ENCODE measurements at places on chromosomes 7 and 10. TPM values are rescaled to one million over a fixed set of nuclear protein-coding genes. Genes with fewer than 3 reads are reported as not detected.

LAMTOR4 gene
- polyA plus RNA-seq, result 133 TPM

LRRC4 gene
- polyA plus RNA-seq, result 2.1 TPM

ACBD7 gene
- polyA plus RNA-seq, result 2.2 TPM

THSD7A gene
- 3.7 TPM for polyA plus RNA-seq

HOXA9 gene
- 0.33 TPM for polyA plus RNA-seq

CYP17A1 gene
- polyA plus RNA-seq, result 0.60 TPM

SAP25 gene
- polyA plus RNA-seq, result 7.9 TPM

ELN gene
- polyA plus RNA-seq, result 54.4 TPM

CAV2 gene
- 50.1 TPM for polyA plus RNA-seq

BRAF gene
- 25.7 TPM for polyA plus RNA-seq

CNPY1 gene
- not detected for polyA plus RNA-seq

CALML3 gene
- polyA plus RNA-seq, result 0.09 TPM

TEX36 gene
- 0.07 TPM for polyA plus RNA-seq

SEMA3E gene
- polyA plus RNA-seq, result 0.82 TPM

DUSP5 gene
- 23.2 TPM for polyA plus RNA-seq

OR6V1 gene
- not detected for polyA plus RNA-seq

AMZ1 gene
- 0.34 TPM for polyA plus RNA-seq

FEZF1 gene
- polyA plus RNA-seq, result not detected

PRRT4 gene
- 0.73 TPM for polyA plus RNA-seq

GRCh38 chr7:46651561-46652088, 730.6 kb upstream of the IGFBP3 start:
- peaks cover 15% of the 10 kb centered on the region for H3K4me1 ChIP-seq
- H3K4me3 ChIP-seq, result no peak overlapping the region
- H3K36me3 ChIP-seq, result no peaks in the 10 kb centered on the region
- peak; percentile 50 for DNase-seq

DNA sequence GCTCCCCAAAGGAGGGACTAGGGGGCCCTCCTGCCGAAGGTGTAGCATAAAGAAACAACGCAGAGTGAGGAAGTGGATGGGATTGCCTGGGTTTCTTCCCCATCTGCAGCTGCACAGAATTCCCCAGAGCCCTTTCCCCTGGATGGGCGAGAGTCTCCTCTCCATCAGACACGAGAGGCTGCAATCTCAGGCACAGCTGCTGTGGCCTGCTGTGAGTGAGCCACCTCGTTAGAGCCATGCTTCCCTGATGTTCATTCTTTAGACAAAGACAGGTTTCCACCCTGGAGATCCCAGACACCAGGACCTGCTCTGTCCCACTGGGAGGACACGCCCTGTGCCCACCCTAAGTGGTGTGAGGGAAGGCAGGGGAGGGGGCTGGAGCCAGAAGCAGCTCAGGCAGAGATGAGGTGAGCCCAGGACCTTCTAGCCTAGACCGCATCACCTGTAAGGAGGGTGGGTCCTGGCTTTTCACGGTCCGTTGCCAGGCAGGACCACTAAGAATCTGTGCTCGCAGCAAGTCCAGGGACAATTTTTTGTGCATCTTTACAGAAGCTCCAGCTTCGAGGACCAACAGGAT, 268.6 kb upstream of the TCERG1L start:
- no peaks in the 10 kb centered on the region for H3K27me3 ChIP-seq
- no peaks in the 10 kb centered on the region for H3K4me1 ChIP-seq
- H3K36me3 ChIP-seq, result no peaks in the 10 kb centered on the region
- H3K4me3 ChIP-seq, result no peak overlapping the region
- no peak for DNase-seq

- no peak for DNase-seq
- H3K27me3 ChIP-seq, result peaks cover 4% of the 10 kb centered on the region
- H3K27ac ChIP-seq, result no peak overlapping the region
- no peaks in the 10 kb centered on the region for H3K36me3 ChIP-seq
Measured at GRCh38 chr7:31028417-31028992, 23.6 kb upstream of the ADCYAP1R1 start.

DNA sequence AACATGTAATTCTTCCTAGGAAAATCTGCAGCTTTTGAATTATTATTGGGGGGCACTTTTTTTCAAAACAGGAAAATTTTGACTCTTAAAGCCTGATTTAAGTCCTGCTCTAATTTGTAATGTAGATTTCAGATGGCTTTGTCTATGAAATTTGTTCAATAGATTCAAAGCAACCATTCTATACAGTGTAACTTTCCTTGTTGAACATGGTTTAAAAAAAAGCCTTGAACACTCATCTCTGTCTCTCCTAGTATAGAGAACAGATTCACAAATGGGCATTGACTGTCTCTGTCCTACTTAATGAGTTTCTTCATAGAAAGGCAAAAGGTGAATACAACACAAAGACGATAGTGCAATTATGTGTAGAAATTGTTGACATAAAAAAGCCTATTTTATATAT, 269.4 kb upstream of the ETV1 start:
- H3K4me3 ChIP-seq, result no peak overlapping the region
- no peaks in the 10 kb centered on the region for H3K36me3 ChIP-seq
- no peak for DNase-seq
- H3K27ac ChIP-seq, result no peak overlapping the region

GRCh38 chr7:103668279-103668941, 222.4 kb upstream of the SLC26A5 start:
- no peak for DNase-seq
- no peak overlapping the region for H3K27ac ChIP-seq
- H3K27me3 ChIP-seq, result no peaks in the 10 kb centered on the region
- no peak overlapping the region for H3K4me3 ChIP-seq

- no peak overlapping the region for H3K27ac ChIP-seq
- no peak overlapping the region for H3K4me3 ChIP-seq
- DNase-seq, result no peak
- no peaks in the 10 kb centered on the region for H3K27me3 ChIP-seq
Measured at GRCh38 chr7:108537229-108537628, 11.3 kb upstream of the PNPLA8 start.

DNA sequence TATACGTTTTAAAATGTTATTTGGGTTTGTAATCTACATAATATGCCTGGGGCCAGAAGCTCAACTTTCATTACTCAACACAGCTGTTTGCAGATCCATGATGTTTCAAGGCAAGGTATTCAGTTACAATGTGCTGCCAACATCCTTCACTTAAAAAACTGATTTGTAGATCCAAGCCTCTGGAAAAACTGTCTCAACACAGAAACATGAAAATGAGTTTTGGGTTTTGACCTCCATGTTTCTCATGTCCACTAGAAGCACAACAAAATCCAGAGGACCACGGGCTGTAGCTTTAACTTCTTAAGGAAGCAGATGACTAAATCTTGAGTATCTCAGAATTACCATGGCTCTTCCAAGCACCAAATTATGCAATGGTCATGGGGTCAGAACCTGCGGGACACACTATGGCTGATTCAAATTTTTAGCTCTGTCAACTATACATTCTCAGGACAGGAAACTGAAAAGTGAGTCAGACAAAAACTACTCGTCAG, 247.1 kb upstream of the GRB10 start:
- H3K27ac ChIP-seq, result no peak overlapping the region
- no peaks in the 10 kb centered on the region for H3K27me3 ChIP-seq
- H3K4me1 ChIP-seq, result no peaks in the 10 kb centered on the region
- peaks cover 50% of the 10 kb centered on the region for H3K36me3 ChIP-seq

- no peaks in the 10 kb centered on the region for H3K4me1 ChIP-seq
- H3K4me3 ChIP-seq, result no peak overlapping the region
- H3K27me3 ChIP-seq, result no peaks in the 10 kb centered on the region
Measured at GRCh38 chr10:129495256-129495655, 28.2 kb downstream of the MGMT start.

GRCh38 chr7:106070567-106071254, 41.4 kb downstream of the SYPL1 start:
- H3K27me3 ChIP-seq, result no peaks in the 10 kb centered on the region
- H3K4me3 ChIP-seq, result no peak overlapping the region
- no peak overlapping the region for H3K27ac ChIP-seq
- DNase-seq, result no peak
- peaks cover 5% of the 10 kb centered on the region for H3K4me1 ChIP-seq

DNA sequence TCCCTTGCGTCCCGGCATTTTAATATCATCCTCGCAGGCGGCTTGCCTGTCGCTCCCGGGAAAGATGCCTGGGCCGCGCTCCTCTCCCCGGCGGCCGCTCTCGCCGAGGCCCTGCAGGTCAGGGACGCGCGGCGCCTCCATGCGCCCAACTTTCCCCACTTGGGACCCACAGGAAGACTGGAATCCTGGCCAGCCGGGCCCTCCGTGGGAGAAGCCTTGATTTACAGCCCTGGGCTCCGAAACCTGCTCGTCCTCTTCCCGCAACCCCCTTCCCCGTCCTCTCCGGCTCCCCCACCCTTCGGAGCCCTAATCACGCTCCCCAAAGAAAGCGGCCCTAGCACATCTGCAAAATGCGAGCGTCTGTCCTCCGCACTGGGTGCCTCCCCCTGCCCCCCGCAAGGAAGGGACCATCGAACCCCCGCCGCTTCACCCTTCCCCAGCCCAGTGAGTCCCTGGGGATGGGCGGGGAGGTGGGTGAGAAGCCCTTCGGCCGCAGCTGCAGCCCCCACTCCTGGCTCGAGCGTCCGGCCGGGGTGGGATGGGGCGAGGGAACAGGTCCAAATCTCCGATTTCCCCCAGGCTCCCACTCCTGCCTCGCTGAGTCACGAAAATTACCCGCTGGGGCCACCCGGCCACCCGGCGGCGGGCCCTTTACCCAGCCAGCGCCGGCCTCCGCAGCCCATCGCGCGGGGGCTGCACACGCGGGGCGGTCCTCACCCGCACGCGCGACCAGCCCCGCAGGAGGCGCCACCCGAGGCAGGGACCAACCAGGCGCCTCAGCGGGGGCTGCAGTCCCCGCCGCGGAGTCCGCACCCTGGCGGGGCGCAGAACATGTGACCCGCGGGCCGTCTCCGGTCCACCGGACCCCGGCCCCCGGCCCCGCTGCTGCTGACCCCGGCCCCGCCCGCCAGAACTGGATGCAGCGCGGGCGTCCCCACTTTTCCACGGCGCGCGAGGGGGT, 695 bp downstream of the HSPA12A start:
- peak overlapping the region; percentile 51 for H3K4me3 ChIP-seq
- H3K36me3 ChIP-seq, result no peaks in the 10 kb centered on the region
- DNase-seq, result peak; percentile 24
- no peak overlapping the region for H3K27ac ChIP-seq
- peaks cover 51% of the 10 kb centered on the region for H3K27me3 ChIP-seq
- peaks cover 4% of the 10 kb centered on the region for H3K4me1 ChIP-seq

GRCh38 chr7:38775506-38776175, 133.3 kb downstream of the VPS41 start:
- no peak overlapping the region for H3K4me3 ChIP-seq
- H3K27ac ChIP-seq, result no peak overlapping the region
- no peaks in the 10 kb centered on the region for H3K4me1 ChIP-seq
- H3K27me3 ChIP-seq, result no peaks in the 10 kb centered on the region
- H3K36me3 ChIP-seq, result peaks cover 16% of the 10 kb centered on the region
- DNase-seq, result no peak

DNA sequence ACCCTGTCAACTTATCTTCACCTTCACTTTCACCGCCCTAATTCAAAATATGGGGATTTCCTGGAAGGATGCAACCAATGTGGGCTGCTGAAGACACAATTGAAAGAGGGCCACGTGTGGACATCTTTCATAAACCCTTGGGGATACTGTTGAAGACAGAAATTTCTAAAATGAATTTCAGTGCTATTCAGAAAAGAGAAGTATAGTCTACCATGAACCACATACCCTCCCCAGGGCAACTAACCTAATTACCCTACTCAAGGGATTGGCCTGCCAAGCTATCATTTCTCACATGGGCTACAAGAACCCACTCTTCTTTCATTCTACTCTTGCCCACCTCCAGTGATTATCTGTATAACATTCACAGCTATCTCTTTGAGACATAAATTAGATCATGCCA, 226.0 kb downstream of the PHTF2 start:
- no peaks in the 10 kb centered on the region for H3K27me3 ChIP-seq
- peaks cover 3% of the 10 kb centered on the region for H3K4me1 ChIP-seq
- no peak overlapping the region for H3K27ac ChIP-seq
- H3K4me3 ChIP-seq, result no peak overlapping the region
- H3K36me3 ChIP-seq, result no peaks in the 10 kb centered on the region

GRCh38 chr10:89032141-89032891, 41.7 kb downstream of the FAS start:
- H3K27me3 ChIP-seq, result no peaks in the 10 kb centered on the region
- peaks cover 2% of the 10 kb centered on the region for H3K4me1 ChIP-seq
- DNase-seq, result no peak
- H3K4me3 ChIP-seq, result no peak overlapping the region
- no peaks in the 10 kb centered on the region for H3K36me3 ChIP-seq

GRCh38 chr10:66746246-66746645, 179.6 kb upstream of the LRRTM3 start:
- no peak overlapping the region for H3K4me3 ChIP-seq
- no peak for DNase-seq
- no peaks in the 10 kb centered on the region for H3K4me1 ChIP-seq
- no peaks in the 10 kb centered on the region for H3K27me3 ChIP-seq

GRCh38 chr10:500876-501275, 188.6 kb downstream of the DIP2C start:
- no peaks in the 10 kb centered on the region for H3K27me3 ChIP-seq
- H3K36me3 ChIP-seq, result peaks cover 3% of the 10 kb centered on the region
- no peak overlapping the region for H3K4me3 ChIP-seq

GRCh38 chr10:6537770-6538169, 42.3 kb downstream of the PRKCQ start:
- no peak overlapping the region for H3K4me3 ChIP-seq
- no peaks in the 10 kb centered on the region for H3K4me1 ChIP-seq
- no peak overlapping the region for H3K27ac ChIP-seq
- H3K27me3 ChIP-seq, result no peaks in the 10 kb centered on the region
- no peak for DNase-seq

DNA sequence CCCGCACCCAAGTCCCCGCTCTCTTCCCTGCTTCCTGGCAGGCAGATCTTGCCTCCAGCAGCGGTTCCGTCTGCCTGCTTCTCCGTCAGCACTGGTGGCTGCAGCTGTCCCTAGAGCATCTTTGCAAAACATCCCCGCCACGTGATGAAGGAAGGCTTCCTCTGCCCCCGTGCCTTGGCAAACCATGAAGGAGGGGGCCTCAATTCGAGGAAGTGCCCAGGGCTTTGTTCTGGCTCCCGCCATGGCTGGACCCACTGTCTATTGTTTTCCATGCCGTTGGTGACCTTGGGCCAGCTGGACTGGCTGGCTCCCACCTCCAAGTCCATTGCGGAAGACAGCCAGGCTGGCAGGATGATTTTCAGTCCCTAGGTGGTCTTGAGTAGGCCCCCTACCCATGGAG, 13.2 kb upstream of the AQP1 start:
- no peak for DNase-seq
- H3K4me3 ChIP-seq, result no peak overlapping the region
- no peak overlapping the region for H3K27ac ChIP-seq
- no peaks in the 10 kb centered on the region for H3K27me3 ChIP-seq
- H3K36me3 ChIP-seq, result no peaks in the 10 kb centered on the region

- no peaks in the 10 kb centered on the region for H3K4me1 ChIP-seq
- H3K4me3 ChIP-seq, result no peak overlapping the region
- no peak overlapping the region for H3K27ac ChIP-seq
- no peaks in the 10 kb centered on the region for H3K27me3 ChIP-seq
- H3K36me3 ChIP-seq, result no peaks in the 10 kb centered on the region
- DNase-seq, result no peak
Measured at GRCh38 chr10:86051586-86051985, 315.0 kb downstream of the GRID1 start.

DNA sequence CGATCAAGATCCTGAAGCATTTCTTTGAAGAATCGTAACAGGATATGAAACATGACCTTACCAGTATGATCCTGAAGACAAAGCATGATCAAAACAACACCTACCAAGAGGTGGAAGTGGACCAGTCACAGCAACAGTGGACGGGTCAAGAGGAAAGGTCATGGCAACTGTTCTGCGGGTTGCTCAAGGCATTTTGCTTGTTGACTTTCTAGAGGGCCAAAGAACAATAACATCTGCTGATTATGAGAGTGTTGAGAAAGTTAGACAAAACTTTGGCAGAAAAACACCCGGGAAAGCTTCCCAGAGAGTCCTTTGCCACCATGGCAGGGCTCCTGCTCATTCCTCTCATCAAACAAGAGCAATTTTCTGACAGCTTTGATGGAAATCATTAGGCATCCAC, 65.6 kb upstream of the LRRC18 start:
- no peaks in the 10 kb centered on the region for H3K27me3 ChIP-seq
- H3K4me1 ChIP-seq, result peaks cover 36% of the 10 kb centered on the region
- DNase-seq, result no peak
- H3K36me3 ChIP-seq, result no peaks in the 10 kb centered on the region
